ENCODE measurements at places on chromosomes 12 and 14. TPM values are rescaled to one million over a fixed set of nuclear protein-coding genes. Genes with fewer than 3 reads are reported as not detected.

- no peak for DNase-seq
Observed at GRCh38 chr12:31494455-31494854, 96.5 kb downstream of the DENND5B start.

- DNase-seq, result no peak
Observed at GRCh38 chr12:1719139-1719538, 28.3 kb downstream of the ADIPOR2 start.

DNA sequence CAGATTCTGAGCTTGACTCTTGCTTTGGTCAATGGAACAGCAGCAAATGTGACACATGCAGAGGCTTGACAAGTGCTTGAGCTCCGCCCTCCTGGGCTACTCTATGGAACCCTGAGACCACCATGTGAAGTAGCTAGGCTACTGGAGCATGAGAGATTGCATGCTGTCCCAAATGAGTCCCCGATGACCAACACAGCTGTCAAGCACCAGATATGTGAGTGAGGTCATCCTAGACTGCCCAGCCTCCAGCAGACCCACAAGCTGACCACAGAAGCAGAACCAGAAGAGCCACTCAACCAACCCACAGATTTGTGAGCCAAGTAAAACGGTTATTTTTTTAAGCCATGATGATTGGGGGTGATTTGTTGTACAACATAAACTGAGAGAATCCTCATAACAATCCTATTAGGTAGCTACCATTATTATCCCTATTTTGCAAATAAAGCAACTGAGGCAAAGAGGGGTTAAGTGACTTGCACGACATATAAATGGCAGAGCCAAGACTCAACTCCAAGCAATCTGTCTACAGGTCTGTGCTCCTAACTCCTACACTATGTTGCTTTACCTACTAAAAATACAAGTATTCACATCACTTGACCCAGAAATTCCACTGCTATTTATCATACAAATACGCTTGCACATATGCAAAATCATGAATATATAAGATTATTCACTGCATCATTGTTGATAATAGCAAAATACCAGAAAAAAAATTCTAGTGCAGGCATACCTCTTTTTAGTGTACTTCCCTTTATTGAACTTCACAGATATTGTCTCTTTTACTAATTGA lies 136.2 kb downstream of the NDUFA12 start:
- DNase-seq, result no peak

GRCh38 chr14:20627346-20628027 lies 14.0 kb downstream of the OR6S1 start:
- DNase-seq, result no peak

DNA sequence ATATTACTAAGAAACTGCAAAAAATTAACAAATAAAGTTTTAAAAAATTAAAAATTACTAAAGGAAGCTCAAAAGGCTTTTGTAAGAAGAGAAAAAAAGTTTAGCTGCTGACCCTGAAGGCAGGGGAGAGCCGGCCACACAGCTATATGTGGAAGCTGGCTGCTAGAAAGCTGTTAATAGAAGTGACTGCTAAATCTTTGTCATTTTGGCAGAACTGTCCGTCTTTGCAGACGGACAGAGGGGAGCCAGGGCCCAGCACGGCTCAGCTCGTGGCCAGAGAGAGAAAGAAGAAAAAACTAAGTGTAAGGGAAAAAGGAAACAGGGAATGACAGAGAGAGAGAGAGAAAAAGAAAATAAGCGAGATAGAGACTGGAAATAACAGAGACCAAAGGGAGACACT lies 27.9 kb downstream of the PRMT8 start:
- DNase-seq, result no peak

GRCh38 chr14:68619790-68620574 lies 172.9 kb downstream of the ZFP36L1 start:
- no peak for DNase-seq

DNA sequence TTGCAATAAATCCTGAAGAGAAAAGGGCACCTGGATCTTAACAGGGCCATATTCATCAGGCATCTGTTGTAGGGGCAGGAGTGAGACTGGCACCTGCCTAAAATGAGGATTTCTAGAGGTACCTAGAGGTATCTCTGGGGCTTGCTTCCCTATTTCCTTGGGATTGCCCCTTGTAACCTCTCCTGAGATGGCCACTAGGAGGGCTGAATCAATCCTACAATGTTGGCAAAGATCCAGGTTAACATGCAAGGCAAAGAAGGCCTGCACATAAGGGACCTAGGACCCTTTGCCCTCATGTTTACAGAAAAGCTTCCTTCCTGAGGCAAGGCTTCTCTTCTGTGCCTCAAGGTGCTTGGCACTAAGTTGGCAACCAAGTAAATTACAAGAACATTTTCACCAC lies 25.8 kb upstream of the CLEC4E start:
- DNase-seq, result no peak

The GDF3 gene
- polyA plus RNA-seq, result 0.68 TPM

The DPPA3 gene
- not detected for polyA plus RNA-seq

The LRTM2 gene
- 0.22 TPM for polyA plus RNA-seq

The KLRC4 gene
- not detected for polyA plus RNA-seq

The CCDC184 gene
- polyA plus RNA-seq, result 0.34 TPM

The ZFYVE21 gene
- 51.8 TPM for polyA plus RNA-seq

The NELL2 gene
- 21.7 TPM for polyA plus RNA-seq

The FAM186B gene
- polyA plus RNA-seq, result 0.86 TPM

Measured in left renal pelvis (tissue), 4 donors.